Kidney epithelial cell (primary cell): ENCODE measurements at places on chromosomes 4 and X.

DNA sequence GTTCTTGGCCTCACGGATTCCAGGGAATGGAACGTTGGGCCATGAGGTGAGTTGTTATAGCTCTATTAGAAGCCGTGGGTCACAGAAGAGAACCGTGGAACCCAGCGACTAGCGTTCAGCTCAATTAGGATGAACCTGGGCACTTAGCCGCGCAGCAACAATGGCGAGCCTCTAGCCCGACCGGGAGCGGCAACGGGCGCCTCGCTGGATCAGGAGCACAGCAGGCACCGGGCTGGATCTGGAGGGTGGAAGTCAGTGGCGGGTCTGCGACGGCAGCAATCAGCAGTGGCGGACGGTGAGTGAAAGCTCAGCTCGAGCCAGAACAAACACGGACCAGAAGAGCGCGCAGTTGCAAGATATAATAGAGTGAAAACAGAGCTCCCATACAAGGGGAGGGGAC, 34.2 kb downstream of the AGA start:
- DNase-seq, result no peak

DNA sequence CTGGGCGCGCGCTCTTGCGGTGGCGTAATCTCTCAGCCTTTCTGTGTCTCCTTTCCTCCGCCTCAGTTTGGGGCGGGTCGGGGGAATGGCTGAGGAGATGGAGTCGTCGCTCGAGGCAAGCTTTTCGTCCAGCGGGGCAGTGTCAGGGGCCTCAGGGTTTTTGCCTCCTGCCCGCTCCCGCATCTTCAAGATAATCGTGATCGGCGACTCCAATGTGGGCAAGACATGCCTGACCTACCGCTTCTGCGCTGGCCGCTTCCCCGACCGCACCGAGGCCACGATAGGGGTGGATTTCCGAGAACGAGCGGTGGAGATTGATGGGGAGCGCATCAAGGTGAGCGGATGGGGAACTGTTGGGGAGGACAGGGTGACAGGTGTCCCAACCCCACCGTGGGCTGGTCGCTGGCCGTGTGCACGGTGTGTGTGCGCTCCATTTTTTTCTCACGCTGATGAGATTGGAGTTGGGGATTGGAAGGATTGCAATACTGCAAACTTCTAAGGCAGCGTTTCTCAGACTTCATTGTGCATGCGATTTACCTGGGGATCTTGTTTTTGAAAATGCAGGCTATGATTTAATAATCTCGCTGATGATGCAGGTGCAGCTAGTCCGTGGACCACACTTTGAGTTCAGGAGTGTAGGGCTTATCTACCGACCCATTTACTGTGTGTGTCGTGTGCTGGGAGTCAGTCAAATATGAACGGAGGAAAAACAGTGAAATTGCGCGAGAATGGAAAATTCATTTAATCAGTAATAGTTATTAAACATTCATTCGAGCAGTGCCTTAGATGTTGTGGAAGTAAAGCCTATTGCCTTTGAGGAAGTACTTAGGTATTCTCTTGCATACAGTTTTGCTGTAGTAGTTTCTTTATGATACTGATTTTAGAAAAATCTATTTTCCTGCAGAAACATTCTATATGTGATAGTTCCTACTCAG, at the start of gene RAB33B:
Gene RAB33B (plus strand): TSS at position 11 of the 935 bp plus-strand sequence. CDS start 75 bp downstream, at position 86.
- DNase-seq, result no peak

- DNase-seq, result peak; percentile 84
These were observed 26.7 kb upstream of the CLDN34 start for GRCh38 chrX:9940421-9940820.

DNA sequence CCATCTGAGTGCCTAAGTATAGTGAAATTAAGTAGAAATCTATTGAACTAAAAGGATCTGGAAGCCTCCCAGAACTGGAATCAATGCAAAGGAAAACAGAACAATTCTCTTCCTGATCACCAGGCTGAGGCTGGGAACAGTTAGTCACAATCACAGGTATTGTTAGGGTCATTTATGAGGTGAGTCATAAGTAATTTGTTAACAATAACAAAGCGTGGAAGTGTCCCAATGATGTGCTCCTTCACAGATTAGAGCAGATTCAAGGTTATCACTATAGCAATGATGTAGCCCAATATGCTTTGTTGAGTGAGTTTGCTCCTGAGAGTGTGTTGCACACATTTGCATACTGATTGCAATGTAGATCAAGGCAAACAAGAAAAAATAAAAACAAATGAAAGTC, 228.1 kb downstream of the ZNF674 start:
- no peak for DNase-seq

GRCh38 chr4:128031756-128032384, 29.2 kb upstream of the LARP1B start:
- no peak for DNase-seq

DNA sequence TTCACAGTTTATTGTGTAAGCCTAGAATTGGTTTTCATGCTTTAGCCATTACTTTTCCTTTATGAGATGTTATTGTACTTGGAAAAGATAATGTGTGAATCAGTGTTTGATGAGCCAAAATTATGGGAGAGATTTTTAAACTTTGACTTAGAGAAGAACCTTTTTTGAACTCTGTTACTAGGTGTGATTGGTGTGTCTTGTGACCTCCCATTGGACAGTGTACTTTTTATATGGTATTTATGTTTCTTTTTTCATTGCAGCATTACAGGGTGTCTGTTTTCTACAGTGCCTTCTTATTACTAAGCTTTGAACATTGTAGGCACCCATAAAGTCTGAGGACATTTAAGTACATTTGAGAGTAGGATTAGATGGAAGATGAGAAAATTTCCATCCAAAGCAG, 91.1 kb downstream of the SLC4A4 start:
- no peak for DNase-seq

- DNase-seq, result no peak
These were observed 45.4 kb upstream of the STS start for GRCh38 chrX:7102119-7102518.

DNA sequence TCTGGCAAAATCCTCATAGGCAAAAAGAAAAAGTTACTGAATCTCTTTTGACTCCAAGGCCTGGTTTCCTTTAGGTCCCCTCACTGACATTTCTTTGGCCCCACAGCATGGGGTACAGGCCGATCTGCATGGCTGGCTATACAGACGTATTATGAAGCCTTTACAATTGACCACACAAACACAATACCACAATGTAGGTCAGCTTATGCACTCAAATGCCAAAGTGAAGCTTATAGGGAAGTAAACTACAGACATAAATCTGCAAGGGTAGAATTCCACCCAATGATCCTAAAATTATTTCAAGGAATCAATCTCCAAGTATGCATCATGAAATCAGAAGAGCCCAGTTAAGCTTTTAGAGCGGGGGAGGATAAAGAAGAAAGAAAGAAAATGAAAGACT, 20.7 kb downstream of the STX18 start:
- DNase-seq, result no peak

DNA sequence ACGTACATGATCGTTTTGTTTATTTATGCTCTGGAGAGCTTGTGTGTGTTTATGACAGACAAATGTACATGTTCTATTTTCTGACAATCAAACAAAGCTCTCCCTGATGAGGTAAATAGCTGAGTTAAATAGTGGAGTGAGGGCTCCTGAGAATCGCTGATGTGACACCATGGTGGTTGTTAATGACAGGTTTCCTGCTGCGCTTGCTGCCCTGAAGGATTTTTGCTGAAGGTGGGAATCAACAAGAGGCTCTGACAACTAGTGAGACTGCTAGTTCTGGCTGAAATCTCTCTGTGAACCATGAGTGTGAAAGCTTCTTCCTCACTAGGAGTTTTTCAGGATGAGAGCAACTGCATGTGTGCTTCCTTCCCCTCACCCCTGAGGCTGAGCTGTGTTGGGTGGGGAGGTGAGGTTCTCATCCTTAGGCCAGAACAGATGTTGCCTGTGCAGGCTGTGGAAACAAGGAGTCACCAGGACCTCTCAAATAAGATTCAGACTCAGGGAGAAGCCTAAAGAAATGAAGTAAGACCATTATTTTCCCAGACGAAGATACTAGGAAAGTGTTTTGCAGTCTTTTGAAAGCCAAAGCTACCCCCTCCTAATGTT, 173.4 kb upstream of the JADE1 start:
- no peak for DNase-seq

DNA sequence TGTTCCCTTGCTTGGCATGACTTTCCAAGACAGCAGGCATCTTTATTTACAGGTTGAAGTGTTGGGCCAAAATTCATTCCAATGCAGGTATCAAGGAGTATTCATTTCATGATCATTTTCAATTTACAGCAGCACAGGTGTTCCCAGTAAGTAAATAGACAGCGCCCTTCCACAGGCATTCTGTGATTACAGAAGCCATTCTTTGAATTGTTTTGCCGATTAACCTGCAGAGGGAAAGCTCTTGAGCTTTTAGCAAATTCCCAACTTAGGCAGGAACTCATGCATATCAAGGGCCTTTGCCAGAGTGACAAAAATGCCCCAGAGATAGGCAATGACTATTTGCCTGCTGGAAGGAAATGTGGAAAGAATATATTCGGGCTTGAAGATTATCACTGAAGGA, 6.8 kb downstream of the TXK start:
- no peak for DNase-seq

DNA sequence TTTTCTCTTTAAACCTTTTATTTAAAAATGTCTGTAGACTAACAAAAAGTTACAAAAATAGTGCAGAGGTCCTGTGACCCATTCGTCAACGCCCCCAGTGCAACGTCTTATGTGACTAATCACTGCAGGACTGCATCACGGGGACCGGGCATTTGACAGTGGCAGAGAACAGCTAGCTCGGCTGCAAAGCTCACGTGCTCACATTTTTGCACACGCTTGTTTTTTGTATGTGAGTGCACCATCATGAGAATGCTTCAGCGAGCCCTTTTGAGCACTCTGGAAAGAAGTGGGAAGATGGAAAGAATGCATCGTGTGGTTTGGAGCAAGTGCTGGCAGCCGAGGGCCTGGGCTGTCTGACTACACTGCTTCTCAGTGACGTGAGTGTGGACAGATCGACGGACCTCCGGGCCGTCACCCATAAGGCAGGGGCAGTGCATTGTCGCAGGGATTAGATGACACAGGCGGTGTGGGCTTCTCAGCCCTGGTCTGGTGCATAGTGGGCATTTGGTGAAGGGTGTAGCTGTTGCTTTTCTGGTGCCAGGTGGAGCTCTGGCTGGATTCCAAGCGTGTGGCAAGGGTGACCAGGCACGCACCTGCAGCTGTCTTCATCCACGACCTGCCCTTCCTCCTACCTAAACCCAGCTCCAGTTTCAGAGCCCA, 17.7 kb downstream of the SPON2 start:
- DNase-seq, result no peak

GRCh38 chr4:78079726-78080430, 22.8 kb downstream of the FRAS1 start:
- no peak for DNase-seq

GRCh38 chrX:112851806-112852205, 11.2 kb upstream of the AMOT start:
- DNase-seq, result no peak

DNA sequence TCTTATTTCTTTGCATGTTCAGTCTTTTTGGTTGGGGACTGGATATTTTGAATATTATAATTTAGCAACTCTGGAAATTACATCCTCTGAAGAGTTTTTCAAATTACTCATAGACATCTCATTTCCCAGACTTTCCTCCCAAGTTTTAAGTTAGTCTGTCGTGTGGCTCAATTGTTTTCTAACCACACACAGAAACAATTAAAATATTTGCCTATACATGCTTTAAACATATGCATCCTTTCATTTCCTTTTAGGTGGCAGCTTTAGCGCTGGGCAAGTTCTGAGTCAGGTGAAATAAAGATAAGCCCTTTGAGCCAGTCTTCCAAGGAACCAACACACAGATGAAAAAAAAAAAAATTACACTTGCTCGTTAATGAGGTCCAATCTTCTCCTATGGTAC, 307.0 kb upstream of the SPOCK3 start:
- DNase-seq, result no peak

DNA sequence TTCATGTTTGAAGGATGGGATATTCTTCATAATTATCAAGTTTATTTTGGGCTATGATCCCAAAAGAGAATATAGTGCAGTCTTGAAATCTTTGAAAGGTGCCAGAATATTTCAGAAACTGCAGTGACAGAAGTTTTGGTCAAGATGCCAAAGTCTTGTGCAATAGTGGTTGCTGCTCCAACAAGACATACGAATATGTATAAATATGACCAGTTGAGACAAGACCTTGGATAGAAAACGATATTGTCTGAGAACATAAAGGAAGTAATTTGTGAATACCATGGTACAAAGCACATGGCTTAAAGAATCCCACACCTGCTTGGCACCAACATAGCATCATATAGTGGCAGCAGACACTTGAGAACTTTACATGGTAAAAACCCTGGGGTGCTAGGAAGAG, 48.6 kb upstream of the AMELX start:
- DNase-seq, result no peak

DNA sequence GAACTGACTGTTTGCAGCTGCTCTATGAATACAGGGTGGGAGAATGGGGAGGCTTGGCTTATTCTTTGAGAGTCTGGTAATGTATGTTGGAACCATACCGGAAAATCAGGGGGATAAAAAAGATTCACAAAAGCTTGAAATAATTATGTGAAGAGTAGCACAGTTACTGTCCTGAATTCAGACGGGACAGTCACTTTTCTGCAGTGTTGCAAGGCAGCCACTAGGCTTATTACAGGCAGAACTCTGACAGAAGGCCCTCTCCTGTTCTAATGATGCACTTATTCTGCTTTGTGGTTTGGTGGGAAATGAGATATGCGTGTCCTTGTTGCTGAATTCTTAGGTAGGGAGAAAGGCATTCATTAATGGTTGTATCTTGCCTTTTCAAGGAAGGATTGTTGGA, 37.2 kb downstream of the GUCY1B1 start:
- no peak for DNase-seq

GRCh38 chrX:103488332-103488731, 31.0 kb downstream of the RAB40A start:
- no peak for DNase-seq

DNA sequence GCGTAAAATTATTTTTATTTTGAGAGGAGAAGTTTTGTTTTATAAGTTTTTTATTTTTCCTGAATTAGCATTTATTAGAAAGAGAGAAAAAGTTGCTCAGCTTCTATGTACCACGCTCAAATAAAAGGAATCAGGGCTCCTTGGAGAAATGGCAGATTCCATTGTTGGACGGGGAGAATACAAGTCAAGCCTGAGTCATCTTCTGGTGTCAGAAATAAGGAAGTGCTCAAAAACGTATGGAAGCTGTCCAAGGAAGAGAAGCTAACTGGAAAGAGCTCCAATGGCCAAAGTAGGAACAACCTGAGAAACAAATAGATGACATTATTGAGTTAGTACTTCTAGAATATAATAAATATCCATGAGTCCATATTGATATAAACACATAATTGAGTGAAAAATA, 89.3 kb upstream of the NEIL3 start:
- no peak for DNase-seq

GRCh38 chrX:111376897-111377578, 35.0 kb downstream of the DCX start:
- DNase-seq, result no peak

- DNase-seq, result no peak
These were observed 41.8 kb downstream of the PALLD start for GRCh38 chr4:168538632-168539031.

GRCh38 chr4:153466081-153466948, at the start of gene TMEM131L:
TMEM131L (plus strand) TSS chr4:153466360; CDS start chr4:153466398, 38 bp downstream.
- DNase-seq, result no peak

- no peak for DNase-seq
These were observed 33.9 kb downstream of the USP46 start for GRCh38 chr4:52625216-52625615.
